ENCODE measurements at places on chromosomes 1 and 21.

- no peak for DNase-seq
Observed at GRCh38 chr1:54663725-54664124, 22.1 kb downstream of the MROH7 start.

- DNase-seq = no peak
Observed at GRCh38 chr1:206829282-206829681, 36.1 kb upstream of the IL20 start.

DNA sequence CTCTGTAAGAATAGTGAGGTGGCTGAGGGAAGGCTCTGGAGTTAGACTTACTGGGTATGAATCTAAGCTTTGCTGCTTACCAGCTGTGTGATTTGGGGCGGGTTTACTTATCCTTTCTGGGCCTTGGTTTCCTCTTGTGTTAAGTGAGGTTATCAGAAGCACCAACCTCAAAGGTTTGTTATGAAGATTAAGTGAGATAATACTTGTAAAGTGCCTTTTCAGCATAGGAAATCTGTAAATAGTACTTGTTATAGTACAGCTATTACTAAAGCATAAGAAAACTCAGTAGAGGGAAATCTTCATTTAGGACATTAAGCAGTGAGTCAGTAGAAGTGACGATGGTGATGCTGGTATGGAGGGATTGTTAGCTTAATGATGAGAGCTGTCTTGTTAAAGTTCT, 12.1 kb downstream of the HHAT start:
- DNase-seq = no peak

DNA sequence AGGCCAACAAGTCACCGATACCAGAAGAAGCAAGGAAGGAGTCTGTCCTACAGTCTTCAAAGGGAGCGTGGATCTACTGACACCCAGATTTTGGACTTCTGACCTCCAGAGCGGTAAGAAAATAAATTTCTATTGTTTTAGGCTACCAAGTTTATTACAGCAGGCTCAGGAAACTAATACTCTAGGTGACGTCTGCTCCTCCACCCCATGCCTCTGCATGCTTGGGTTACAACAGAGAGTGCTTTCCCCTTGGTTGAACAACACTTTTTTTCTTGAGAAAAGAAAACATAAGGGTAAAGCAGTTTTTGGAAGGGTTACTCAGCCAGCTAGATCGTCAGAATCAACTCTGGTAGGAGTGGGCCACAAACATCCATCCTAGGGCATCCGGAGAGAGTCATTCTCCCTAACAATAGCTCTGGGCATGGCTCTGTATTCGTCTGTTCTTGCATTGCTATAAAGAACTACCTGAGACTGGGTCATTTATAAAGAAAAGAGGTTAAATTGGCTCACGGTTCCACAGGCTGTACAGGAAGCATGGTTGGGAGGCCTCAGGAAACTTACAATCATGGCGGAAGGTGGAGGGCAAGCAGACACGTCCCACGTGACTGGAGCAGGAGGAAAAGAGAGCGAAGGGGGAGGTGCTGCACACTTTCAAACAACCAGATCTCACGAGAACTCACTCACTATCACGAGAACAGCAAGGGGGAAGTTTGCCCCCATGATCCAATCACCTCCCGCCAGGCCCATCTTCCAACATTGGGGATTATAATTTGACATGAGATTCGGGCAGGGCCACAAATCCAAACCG, 22.2 kb upstream of the DNAJC11 start:
- DNase-seq = no peak

- no peak for DNase-seq
Observed at GRCh38 chr1:209862391-209863356, 34.9 kb downstream of the UTP25 start.

DNA sequence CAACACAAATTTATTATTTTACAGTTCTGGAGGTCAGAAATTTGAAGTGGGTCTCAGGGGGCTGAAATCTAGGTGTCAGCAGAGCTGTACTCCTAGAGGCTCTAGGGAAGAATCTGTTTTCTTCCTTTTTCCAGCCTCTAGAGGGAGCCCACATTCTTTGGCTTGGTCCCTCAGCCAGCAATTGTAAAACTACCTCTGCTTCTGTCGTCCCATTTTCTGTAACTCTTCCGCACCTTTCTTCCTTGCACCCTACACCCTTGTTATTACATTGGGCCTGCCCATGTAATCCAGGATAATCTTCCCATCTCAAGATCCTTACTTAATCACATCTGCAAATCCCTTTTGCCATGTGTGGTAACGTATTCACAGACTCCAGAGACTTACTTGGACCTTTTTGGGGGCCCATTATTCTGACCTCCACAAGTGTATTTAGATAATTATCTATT, 24.8 kb upstream of the THEM4 start:
- peak; percentile 24 for DNase-seq

- DNase-seq = no peak
Observed at GRCh38 chr1:245986404-245987218, 520.5 kb downstream of the SMYD3 start.

DNA sequence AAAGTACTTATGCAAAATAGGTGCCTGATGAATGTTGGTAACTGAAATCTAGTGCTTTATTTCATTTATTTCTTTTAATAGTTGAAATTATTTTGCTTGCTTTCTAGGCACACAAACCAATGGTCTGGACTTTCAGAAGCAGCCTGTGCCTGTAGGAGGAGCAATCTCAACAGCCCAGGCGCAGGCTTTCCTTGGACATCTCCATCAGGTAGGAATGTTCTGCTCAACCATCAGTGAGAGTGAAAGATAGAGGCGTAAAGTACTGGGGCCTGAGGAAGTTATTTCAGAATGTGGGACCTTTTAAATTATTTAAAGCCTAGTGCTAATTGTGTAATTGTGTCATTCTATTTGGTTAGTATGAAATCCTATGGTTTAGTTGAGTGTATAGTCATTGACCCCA, 144.7 kb downstream of the POU2F1 start:
- no peak for DNase-seq

- DNase-seq = no peak
Observed at GRCh38 chr21:36174780-36175179, 18.2 kb downstream of the DOP1B start.

DNA sequence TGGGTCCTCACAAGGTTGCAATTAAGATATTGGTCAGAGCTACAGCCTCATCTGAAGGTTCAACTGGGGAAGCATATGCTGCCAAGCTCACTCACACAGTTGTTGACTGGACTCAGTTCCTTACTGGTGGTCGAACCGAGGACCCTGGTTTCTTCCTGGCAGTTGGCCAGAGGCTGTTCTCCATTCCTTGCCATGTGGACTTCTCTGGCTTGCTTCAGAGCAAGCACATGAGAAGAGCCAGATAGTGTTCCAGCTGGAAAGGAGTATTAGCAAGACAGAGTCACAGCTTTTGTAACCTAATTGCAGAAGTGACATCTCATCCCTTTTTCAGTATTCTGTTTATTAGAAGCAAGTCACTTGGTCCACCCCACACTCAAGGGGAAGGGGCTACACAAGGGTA, 23.6 kb downstream of the POU2F1 start:
- DNase-seq = no peak

- DNase-seq = no peak
Observed at GRCh38 chr1:47687631-47688460, 250.0 kb downstream of the FOXD2 start.

GRCh38 chr1:2270260-2271100, 42.4 kb downstream of the SKI start:
- no peak for DNase-seq

- DNase-seq = no peak
Observed at GRCh38 chr1:84247425-84248220, 53.9 kb upstream of the SAMD13 start.

DNA sequence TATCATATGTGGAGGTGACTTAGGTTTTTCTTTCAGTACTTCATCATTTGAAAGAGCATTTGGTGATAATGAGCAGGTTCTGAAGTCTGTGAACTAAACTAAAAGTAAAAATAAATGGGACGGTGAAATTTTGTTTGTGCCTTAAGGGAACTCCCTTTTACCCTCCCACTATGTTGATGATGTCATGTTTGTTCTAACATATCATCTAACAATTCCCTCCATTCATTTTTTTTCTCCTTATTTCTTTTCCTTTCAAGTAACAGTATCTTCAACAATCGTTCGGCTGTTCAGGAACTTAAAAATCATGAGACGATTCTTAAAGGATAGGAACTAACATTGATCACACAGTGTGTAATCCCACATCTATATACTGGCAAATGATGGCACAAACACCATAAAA, 30.0 kb upstream of the IRF2BP2 start:
- DNase-seq = no peak

- DNase-seq = no peak
Observed at GRCh38 chr1:226404904-226405222, 3.0 kb downstream of the PARP1 start.

GRCh38 chr1:10738061-10739058, 58.1 kb downstream of the CASZ1 start:
- no peak for DNase-seq

- no peak for DNase-seq
Observed at GRCh38 chr1:205965036-205965884, 22.0 kb upstream of the SLC26A9 start.

DNA sequence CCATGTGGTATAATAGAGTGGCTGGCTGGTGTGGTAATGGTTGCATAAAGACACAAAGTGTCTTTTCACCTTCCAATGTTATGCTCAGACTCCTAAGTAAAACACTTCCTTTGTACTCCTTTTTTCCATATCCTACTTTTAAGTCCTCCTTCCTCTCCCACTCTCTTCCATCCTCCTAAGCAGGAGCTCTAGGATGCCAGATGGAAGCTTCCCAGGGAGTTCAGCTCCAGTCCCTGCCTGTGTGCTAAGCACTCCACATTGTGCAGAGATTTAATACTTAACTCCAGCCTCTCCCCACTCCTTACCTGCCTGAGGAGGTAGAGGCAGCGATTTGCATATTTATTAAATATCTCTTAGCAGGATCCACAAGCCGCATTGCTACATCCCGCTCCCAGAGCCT, 60.5 kb upstream of the IGSF21 start:
- no peak for DNase-seq

DNA sequence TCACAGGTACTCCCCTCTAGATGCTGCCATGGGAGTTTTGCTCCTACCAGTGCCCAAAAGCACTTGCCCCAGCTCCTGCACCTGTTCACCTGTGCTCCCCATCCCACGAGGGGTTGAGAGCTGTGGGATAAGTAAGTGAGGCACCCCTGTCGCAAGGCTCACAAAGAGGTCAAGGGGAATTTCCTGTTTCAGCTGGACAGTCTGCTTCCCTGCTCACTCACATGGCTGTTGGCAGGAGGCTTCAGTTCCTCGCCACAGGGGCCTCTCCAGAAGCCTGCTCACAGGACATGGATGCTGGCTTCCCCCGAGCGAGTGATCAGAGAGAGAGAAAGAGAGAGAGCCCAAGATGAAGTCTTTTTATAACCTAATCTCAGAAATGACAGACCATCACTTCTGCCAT, 8.7 kb upstream of the NCMAP start:
- no peak for DNase-seq

DNA sequence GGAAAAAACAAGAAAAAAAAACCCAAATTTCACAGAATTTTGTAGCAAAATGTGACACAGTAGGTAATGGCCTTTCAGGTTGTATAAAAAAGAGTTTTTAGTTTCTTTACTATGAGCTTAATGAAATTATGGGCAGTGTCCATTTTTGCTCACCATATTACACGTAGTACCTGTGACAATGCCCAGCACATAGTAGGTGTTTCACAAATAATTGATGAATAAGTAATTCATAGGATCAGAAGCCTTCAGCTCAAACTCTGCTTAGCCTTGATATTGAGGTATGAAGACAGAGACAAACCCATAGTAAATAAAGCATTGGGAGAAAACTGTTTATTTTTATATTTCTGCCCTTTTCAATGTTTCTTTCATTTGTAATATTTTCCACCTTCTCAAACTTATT, 97.2 kb downstream of the LHX9 start:
- DNase-seq = no peak

GRCh38 chr1:36511804-36512798, 29.4 kb upstream of the CSF3R start:
- no peak for DNase-seq

DNA sequence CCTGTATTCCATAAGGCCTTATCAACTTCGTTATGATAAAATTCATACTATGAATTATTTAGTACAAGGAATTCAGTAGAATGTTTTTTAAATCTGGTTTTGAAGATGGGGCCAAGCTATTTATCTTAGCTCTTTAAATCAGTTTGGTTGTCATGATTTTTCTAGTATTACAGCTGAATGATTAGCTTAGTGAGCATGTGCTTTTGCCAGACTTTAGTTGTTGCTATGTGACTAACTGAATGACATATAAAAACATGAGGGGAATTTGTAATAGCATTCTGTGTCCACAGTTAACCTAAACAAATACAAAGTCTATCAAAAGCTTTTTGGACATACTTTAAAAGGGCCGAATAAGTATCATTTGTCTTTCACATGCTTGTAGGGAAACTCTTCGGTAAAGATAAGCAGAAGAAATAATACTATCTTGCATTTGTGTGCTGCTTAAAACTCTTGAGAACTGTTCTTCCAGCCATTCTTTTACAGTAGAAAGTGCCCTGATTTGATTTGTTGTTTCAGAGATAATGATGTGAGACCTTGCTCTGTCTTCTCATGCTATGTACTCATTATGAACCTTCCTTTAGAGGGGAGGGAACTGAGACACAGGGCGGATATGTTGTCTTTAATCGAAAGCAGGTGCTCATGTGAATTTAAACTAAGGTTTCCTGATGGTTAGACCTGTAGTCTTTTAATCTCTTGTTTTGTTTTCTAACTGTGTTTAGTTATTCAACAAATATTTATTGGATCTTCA, 18.8 kb downstream of the NEK7 start:
- DNase-seq = no peak

DNA sequence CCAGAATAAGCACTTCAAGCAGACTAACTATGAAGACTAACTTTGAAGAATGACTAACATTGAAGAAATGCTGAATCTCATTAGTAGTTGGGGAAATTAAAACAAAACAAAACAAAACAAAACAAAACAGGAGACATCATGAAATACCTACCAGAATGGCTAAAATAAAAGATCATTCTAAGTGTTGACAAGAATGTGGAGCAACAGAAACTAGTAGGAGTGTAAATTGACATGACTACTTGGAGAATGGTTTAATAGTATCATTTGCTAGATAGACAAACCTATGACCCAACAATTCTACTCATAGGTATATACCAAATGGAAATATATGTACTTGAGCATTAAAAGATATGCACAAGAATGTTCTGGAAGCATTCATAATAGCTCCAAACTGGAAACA, 18.9 kb upstream of the ZFP69B start:
- no peak for DNase-seq

- DNase-seq = no peak
Observed at GRCh38 chr21:33360281-33360680, 35.5 kb downstream of the IFNAR1 start.
